Caki2 (cell line): ENCODE measurements at places on chromosomes 7 and 10. TPM values are rescaled to one million over a fixed set of nuclear protein-coding genes. Genes with fewer than 3 reads are reported as not detected.

The CAMK2B gene
- total RNA-seq = 0.14 and 0.23 TPM in 2 replicates

The ZNF467 gene
- total RNA-seq = 0.41 and 1.4 TPM in 2 replicates

The MINDY4 gene
- 3.6 and 4.0 TPM in 2 replicates for total RNA-seq

The ATP6V0A4 gene
- 1.4 TPM in 1 of 2 replicates, not detected in the other for total RNA-seq

The GPR146 gene
- 12.2 and 22.2 TPM in 2 replicates for total RNA-seq

The NEUROG3 gene
- not detected in 2 replicates for total RNA-seq

The TMEM213 gene
- not detected in 2 replicates for total RNA-seq

The SFTPA1 gene
- total RNA-seq = not detected in 2 replicates

The FEZF1 gene
- total RNA-seq = not detected in 2 replicates

The MYL7 gene
- total RNA-seq = not detected in 2 replicates

The DDX50 gene
- total RNA-seq = 17.2 and 29.2 TPM in 2 replicates

The PLEKHS1 gene
- not detected in 2 replicates for total RNA-seq

The PIP4K2A gene
- 39.8 and 53.6 TPM in 2 replicates for total RNA-seq

The DNMBP gene
- total RNA-seq = 6.0 and 6.2 TPM in 2 replicates

The ARID5B gene
- total RNA-seq = 2.3 and 3.1 TPM in 2 replicates

The CALML3 gene
- total RNA-seq = not detected in 2 replicates

The WDFY4 gene
- total RNA-seq = not detected in 2 replicates

The KEL gene
- not detected in 2 replicates for total RNA-seq

The ACBD7 gene
- total RNA-seq = 7.0 and 7.5 TPM in 2 replicates

The NRCAM gene
- total RNA-seq = 41.9 and 62.1 TPM in 2 replicates

The RBM20 gene
- total RNA-seq = 7.2 and 7.7 TPM in 2 replicates
